Activated CD4-positive, alpha-beta T cell treated with anti-CD3 and anti-CD28 coated beads for 48 hours (primary cell): ENCODE measurements at places on chromosomes 6 and 20.

GRCh38 chr20:23270382-23270911 is 80.1 kb upstream of the NXT1 start:
- no peak for DNase-seq

DNA sequence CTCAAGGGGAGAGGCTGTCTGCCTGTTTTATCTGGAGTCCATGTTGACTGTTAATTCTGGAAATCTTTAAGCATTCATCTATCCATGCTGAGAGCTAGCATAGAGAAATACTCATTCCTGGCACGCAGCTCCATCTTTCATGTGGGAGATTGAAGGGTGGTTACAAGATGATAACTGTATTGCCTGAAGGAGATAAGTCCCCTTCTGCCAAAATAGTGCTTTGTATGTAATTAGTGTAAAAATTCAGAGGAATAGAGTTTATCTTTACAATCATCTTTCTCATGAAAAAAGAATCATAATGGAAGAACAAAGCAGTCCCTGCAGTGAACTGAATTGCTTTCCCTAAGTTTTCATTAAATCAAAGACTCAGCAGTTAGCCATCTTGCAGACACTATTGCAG is 256.5 kb downstream of the SLC35F1 start:
- DNase-seq: no peak

DNA sequence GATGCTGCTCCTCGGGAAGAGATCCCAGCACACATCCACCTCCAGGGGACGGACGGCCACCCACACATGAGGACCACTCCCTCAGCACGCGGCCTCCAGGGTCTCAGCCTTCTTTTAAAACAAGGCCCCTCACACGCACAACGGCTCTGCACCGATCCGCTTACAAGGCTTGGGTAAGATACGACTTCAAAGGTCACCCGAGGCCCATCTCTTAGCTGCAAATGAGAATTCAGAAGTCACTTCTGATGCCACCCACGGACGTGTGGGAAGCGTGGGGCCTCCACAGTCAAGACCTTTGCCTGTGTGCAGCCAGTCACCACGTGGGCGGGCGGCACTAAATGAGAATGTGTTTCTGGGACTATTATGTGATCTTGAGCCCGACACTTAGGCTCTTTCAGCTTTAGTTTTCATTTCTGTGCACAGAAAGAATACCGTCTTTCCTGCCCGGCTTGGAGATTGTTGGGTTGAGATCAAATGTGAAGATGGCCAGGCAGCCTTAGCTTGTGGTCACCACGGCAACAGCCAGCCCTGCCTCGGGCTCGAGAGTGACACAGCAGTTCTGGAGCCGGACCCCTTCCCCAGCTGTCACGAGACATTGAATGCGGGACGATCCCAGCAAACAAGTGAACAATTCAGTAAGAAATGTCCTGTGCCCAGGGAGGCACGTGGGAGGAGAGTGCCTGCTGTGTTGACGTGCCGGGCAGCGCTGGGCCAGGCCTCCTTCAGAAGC is 91.6 kb downstream of the RAMACL start:
- peak; percentile 74 for DNase-seq

DNA sequence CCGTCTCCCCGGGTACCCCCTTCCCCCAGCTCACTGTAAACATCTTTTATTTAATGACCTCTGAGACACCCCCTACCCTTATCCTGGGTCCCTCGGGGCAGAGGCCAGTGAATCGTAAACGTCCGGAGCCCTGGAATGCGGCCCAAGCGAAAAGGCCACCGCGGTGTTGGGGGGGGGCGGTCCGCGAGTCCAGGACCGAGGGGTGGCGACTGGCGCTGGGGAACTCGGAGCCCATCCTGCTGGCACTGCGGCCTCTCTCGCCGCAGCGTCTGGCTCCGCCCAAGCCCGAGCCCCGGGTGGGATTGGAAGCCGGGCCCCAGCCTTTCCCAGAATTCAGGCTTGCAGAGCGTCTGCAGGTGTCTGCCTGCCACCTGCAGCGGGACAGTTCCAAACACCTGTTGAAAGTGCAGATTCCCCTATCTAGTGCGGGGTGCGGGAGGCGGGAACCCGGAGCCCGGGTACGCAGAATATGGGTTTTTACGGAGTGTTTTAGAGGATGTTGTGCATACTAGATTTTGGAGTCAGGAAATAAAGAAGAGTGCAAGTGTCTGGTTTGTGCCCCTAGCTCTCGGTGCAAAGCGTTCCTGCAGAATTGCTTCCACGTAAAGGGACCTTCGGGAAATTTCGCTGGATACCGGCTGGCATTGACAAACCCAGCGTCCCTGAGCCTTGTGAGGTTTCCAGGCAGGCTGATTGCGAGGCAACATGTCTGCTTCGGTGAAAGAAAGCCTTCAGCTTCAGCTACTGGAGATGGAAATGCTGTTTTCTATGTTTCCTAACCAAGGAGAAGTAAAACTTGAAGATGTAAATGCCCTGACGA is 800 bp downstream of the RWDD2A start:
- peak; percentile 13 for DNase-seq
